ENCODE measurements at places on chromosomes 3 and 15.
A peak's percentile ranks its signal among the peaks of the same experiment; 100 is the strongest.

DNA sequence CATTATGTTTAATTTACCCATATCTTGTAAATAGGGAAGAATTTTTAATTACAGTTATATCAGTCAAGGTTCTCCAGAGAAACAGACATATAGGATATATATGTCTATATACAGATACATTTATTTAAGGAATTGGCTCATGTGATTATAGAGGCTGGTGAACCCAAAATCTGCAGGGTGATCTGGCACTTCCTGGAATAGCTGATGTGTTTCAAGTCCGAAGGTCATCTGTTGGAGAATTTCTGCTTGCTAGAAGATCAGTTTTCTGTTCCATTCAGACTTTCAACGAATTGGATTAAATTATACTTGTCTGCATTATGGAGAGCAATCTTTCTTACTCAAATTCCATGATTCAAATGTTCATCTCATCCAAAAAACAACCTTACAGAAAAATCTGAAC is 694.6 kb upstream of the DPPA4 start:
- DNase-seq = no peak

GRCh38 chr15:63805993-63806980 is 27.5 kb downstream of the HERC1 start:
- no peak for DNase-seq

DNA sequence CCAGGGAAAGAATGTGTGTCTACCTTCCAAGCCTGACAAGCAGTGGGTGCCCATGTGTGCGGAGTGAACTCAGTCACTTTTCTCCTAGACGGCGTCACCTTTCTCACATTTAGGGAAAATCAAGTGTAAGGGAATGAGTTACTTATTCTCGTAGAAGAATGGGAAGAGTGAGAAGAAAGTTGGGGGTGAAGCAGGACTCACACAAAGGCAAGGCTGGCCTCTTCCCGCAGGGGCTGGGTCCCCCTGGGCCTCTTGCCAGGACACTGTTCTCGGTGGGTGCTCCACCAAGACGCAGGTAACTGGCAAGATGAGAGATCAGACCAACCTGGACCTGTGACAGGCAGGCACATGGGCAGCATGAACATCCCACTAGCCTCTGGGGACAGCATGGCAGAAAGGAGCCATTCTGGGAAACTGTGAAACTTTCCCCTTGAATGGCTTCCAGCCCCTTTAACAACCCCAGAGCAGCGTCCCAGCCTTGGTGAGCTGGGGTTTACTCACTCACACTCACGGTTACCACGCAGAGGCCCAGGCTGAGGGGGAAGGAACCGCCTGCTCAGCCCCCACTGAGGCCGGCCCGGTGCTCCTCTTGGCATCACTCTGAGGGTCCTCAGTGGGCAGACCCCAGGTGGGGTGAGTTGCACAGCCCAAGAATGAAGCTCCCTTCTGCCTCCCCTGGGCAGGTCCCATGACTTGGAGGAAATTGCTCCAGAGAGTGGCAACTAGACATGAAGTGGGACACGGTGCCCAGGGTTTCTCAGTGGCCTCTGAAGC is 15.0 kb upstream of the SRP14 start:
- no peak for DNase-seq

- DNase-seq = no peak
Observed at GRCh38 chr15:49620199-49620598, 419 bp downstream of the FAM227B start.

GRCh38 chr15:90648137-90649070 is 68.7 kb upstream of the BLM start:
- peak; percentile 58 for DNase-seq

DNA sequence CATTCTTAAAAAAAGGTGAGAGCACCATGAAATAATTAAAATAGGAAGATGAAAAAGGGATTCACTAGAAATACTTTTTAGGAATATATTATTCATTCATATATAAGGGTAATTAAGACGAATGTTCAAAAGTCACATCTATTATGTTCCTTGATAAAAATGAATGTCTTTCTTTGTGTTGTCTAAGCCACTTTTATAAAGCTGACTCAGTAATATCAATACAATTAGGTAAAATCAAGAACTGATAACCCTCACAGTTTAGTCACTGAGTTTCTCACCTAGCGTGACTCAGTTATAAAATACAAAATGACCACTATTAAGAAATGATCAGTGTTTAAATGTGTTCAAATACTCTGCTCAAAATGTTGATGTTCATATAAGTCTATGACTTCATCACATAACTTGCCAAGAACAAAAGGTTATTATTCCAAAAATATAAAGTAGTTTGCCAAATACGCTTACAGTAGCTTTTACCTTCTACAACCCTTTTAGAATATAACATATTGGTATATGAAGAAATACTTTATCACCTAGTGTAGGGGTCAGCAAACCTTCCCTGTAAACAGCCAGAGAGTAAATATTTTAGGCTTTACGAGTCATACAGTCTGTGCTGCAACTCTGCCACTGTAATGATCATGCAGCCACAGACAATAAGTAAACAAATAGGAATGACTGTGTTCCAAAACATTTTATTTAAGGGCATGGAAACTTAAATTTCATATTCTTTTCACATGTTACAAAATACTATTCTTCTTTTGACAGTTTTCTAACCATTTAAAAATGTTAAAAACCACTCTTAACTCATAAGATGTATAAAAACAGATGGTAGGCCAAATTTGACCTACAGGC is 369.8 kb downstream of the TBC1D5 start:
- no peak for DNase-seq

DNA sequence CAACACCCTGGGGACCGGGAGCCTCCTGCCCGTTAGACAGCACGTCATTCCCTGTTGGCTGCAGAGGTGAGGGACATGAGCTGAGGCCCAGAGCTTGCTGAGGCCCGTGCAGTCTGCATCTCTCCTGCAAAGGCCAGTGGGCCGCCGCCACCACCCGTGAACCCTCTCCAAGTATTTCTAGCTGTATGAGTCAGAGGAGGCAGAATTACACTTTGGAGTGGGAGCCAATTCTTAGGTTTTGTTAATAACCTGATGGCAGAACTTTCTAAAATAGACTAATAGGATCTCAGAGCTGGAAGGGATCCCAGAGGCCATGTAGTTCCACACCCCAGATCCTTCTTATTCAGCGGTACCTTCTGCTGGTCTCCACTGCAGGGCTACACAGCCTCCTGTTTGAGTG is 335.2 kb upstream of the CTDSPL start:
- DNase-seq = no peak

GRCh38 chr3:4504340-4505261 is 11.5 kb downstream of the ITPR1 start:
- DNase-seq = no peak

- no peak for DNase-seq
Observed at GRCh38 chr3:113271189-113271588, 59.8 kb downstream of the BOC start.

GRCh38 chr15:54640873-54641272 is 555.9 kb downstream of the RSL24D1 start:
- no peak for DNase-seq

DNA sequence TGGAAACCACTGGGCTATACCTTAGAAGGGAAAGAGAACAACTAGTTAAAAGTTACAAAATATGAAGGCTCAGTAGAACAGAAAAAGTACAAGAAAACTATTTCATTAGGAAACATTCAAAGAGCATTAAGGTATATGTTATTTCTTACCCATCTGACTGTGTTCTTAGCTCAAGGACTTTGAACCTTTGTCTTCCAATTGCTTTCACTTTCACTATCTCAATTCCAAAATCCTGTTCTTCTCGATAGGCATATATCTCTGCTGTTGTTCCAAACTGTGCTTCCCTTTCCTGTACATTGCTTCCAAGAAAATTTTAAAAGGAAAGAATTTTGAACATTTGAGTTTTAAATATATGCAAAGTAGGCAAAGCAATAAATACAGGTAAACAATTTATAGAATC is 6.9 kb downstream of the CRBN start:
- no peak for DNase-seq

- no peak for DNase-seq
Observed at GRCh38 chr15:42724276-42724675, 12.7 kb downstream of the CDAN1 start.

GRCh38 chr15:59292442-59293151 is 80.1 kb downstream of the MYO1E start:
- no peak for DNase-seq

GRCh38 chr15:60583194-60583593 is 104.3 kb upstream of the ICE2 start:
- no peak for DNase-seq

DNA sequence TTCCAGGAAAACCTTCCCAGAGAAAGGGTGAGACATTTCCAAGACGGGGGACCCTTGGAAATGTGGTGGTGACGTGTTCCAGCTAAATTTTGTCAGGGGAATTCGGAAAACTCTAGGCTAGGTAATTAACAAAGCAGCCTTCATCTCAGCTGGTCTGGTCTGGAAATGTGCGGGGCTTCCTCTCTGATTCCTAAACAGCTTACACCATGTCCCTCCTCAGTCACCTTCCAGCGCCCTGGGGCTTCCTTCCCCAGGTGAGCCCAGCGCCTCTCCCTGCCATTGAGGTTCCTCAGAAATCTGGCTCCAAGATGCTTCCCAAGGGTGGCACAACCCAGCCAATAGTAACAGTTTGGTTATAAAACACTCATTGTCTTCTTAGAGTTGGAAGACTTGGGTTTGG is 571 bp downstream of the ACAD9 start:
- no peak for DNase-seq

DNA sequence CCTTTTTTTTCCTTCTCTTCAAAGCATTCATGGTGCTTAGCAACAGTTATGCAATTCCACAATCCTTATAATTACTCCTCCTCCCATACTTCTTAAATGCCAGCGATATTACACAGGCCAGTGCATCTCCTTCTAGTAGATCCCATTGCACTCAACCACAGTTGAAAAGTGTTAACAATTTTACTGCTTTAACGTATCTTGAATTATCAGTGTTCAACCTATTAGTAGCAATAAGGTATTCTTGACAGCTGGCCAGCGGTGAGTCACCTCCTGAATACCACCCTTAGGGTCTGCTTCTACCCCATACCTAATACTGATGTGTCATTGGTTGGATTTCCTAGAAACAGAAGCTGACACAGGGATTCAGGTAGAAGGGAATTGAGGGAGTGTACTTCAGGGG is 24.0 kb upstream of the TEX9 start:
- no peak for DNase-seq

- DNase-seq = no peak
Observed at GRCh38 chr15:39578851-39579486, 1.9 kb upstream of the THBS1 start.

GRCh38 chr3:15110206-15110605 is 11.3 kb upstream of the RBSN start:
- no peak for DNase-seq

DNA sequence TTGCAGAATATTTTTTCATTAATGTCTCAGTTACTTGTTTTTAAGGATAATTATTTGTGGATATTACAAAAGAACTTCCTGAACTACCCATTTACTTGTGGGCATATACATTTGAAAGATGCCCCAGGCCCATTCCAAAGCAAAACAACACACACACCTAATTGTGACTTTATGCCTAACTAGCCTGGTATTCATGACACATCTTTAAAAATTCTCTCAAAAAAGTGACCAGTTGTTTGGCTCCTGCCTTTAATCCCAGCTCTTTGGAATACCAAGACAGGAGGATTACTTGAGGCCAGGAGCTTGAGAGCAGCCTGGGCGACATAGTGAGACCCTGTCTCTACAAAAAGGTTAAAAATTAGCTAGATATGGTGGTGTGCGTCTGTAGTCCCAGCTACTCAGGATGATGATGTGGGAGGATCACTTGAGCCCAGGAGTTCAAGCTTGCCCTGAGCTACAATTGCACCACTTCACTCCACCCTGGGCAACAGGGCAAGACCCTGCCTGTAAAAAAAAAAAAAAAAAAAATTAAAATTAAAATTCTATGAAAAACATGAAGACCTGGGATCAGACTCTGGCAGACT is 51.7 kb upstream of the SLC4A7 start:
- no peak for DNase-seq

- peak; percentile 40 for DNase-seq
Observed at GRCh38 chr3:66472313-66473134, 28.3 kb downstream of the LRIG1 start.

GRCh38 chr3:177772908-177773557 is 575.8 kb upstream of the TBL1XR1 start:
- DNase-seq = no peak

- no peak for DNase-seq
Observed at GRCh38 chr15:58587486-58587885, 155.7 kb downstream of the LIPC start.

GRCh38 chr15:68053001-68053400 is 1.1 kb upstream of the PIAS1 start:
- DNase-seq = no peak

DNA sequence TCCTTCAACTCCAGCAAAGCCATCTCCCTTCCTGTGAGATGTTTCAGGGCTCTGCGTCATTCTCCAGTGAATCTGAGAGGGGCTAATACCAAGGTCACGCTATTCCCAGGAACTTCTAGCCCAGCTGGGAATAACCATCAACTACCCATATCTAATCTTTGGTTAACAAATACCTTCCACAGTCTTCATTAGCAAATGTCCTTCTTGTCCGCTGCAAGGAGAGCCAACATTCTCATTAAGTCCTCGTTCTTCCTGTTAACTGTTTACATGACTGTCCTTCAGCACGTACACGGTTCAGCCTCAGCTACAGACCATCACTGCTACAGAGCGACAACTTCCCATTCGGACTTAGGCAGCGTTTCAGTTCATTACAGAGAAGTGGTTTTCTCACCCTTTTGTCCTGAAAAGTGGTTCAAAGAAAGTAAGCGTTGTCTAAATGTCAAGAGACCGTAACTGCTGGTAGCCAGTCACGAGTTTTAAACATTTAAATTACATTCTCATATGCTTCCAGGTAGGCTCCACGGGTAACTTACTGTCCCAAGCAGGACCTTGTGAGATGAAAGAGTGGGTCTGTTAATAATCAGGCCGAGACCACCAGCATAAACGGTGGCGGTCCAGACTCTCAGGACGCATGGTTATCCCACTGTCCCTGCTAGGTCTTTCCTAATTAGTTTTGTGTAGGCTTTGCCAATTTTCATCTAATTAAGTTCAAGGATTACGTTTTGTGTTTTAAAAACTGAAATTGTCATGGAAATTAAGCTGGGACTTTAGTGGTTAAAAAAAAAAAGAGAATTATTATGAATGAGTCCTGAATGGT is 63.8 kb downstream of the CHSY1 start:
- no peak for DNase-seq

GRCh38 chr3:134769287-134769868 is 25.7 kb upstream of the EPHB1 start:
- no peak for DNase-seq

DNA sequence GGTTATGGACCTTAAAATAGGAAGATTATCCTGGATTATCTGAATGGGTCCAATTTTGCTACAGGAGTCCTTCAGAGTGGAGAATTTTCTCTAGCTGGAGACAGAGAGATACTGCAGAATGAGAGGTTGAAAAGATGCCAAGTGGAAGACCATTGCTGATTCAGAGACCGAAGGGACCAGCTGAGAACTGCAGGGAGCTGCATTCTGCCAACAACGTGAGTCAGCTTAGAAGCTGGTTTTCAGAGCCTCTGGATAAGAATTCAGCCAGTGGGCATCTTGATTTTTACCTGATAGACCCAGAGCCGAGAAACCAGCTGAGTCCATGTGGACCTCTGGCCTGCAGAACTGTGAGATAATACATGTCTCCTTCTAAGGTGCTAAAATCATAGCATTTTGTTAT is 234.0 kb downstream of the NR2F2 start:
- DNase-seq = no peak

GRCh38 chr3:24195504-24196230 is 250.6 kb downstream of the NR1D2 start:
- DNase-seq = no peak

- no peak for DNase-seq
Observed at GRCh38 chr3:104536715-104537114, 830.0 kb upstream of the ALCAM start.

GRCh38 chr3:45748068-45748467 is 48.3 kb downstream of the SLC6A20 start:
- no peak for DNase-seq
